ENCODE measurements at places on chromosomes 7 and 10.
A peak's percentile ranks its signal among the peaks of the same experiment; 100 is the strongest.

- H3K4me3 ChIP-seq: no peak overlapping the region
- no peaks in the 10 kb centered on the region for H3K36me3 ChIP-seq
- DNase-seq: no peak
- H3K27me3 ChIP-seq: no peaks in the 10 kb centered on the region
- H3K4me1 ChIP-seq: peaks cover 28% of the 10 kb centered on the region
Observed at GRCh38 chr10:30732671-30733070, 103.1 kb upstream of the LYZL2 start.

- H3K27me3 ChIP-seq: no peaks in the 10 kb centered on the region
- H3K4me1 ChIP-seq: peaks cover 18% of the 10 kb centered on the region
Observed at GRCh38 chr10:95741807-95742467, 14.0 kb upstream of the ENTPD1 start.

GRCh38 chr10:10490581-10490980 is 527.1 kb upstream of the CELF2 start:
- no peak overlapping the region for H3K27ac ChIP-seq
- H3K4me1 ChIP-seq: no peaks in the 10 kb centered on the region
- DNase-seq: no peak
- H3K4me3 ChIP-seq: no peak overlapping the region

DNA sequence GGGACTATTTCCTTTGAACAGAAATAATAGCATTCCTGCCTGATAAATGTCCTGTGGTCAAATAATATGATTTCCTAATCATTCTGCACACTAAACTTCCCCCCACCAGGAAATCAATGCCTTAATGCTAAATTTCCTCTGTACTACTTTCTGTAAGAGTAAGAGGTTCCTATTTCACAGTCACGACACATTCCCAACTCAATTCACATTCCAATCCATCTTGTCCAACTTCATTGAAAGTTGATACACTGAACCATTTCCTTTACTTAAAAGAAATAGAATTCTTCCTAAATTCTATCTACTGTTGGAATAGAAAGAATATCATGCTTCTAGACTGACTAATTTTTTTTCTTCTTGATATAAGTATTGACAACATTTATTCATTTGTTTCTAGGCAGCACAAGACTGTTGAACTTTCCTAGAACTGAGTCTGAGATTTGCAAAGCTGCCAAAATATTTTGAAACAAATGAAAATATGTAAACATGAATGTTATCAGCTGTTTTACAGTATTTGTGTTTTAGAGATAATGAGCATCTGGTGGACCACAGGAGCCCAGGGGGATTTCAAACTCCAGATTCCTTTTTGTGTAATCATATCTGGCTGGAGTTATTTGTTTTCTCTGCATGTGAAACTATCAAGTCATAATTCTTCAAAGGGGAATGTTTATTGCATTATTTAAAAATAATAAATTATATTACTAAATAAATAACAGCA is 121.5 kb downstream of the TPST1 start:
- H3K4me3 ChIP-seq: no peak overlapping the region
- no peaks in the 10 kb centered on the region for H3K27me3 ChIP-seq
- no peaks in the 10 kb centered on the region for H3K36me3 ChIP-seq

DNA sequence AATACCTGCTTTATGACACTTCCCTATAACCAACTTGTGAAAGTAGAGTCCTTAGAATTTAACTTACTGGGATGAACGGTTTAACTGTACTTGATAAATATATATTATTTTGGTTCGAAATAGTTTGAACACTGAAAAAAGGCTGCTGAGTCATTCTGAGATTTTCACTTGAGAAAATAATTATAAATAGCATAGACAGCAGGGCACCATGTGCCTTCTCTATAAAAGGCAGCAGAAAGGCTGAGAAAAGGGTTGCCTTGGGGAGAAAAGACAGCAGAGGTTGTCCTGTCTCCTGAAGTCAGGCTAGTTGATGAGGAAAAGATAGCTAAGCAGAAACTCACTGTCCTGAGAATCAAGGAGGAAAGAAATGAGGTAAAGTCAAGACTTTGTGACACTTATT is 92.4 kb downstream of the CTTNBP2 start:
- peak overlapping the region; percentile 5 for H3K4me3 ChIP-seq
- peak overlapping the region; percentile 62 for H3K27ac ChIP-seq
- H3K27me3 ChIP-seq: no peaks in the 10 kb centered on the region
- no peaks in the 10 kb centered on the region for H3K4me1 ChIP-seq

DNA sequence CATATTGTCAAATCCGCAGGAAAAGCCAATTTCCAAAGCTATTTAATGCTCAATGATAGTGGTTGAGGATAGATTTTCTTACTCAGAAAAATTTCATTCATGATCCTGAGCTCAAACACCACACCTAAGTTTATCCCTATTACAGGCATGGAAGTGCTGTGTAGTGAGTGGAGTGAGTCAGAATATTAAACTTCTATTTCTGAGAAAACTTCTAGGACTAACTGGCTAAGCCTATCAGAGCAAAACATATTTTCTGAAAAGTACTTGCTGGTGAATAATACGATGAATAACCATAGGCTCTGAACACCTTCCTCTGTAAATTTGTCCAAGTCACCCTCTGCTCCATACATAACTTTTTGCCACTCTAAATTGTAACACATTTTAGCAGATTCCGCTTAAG is 221.5 kb downstream of the SUGCT start:
- H3K4me1 ChIP-seq: peaks cover 17% of the 10 kb centered on the region
- no peak for DNase-seq
- no peaks in the 10 kb centered on the region for H3K27me3 ChIP-seq
- peak overlapping the region; percentile 6 for H3K4me3 ChIP-seq
- H3K36me3 ChIP-seq: no peaks in the 10 kb centered on the region
- peak overlapping the region; percentile 52 for H3K27ac ChIP-seq

GRCh38 chr7:40536421-40536820 is 401.6 kb downstream of the SUGCT start:
- peak overlapping the region; percentile 67 for H3K27ac ChIP-seq
- peak overlapping the region; percentile 52 for H3K4me3 ChIP-seq
- H3K36me3 ChIP-seq: no peaks in the 10 kb centered on the region
- peaks cover 48% of the 10 kb centered on the region for H3K4me1 ChIP-seq
